Eye (tissue), 1 donor: ENCODE measurements at places on chromosomes 2 and 18.

- no peak for DNase-seq
These were observed 151.1 kb downstream of the MBP start for GRCh38 chr18:76981396-76981968.

GRCh38 chr2:112658301-112658700 lies 12.6 kb downstream of the SLC20A1 start:
- no peak for DNase-seq

DNA sequence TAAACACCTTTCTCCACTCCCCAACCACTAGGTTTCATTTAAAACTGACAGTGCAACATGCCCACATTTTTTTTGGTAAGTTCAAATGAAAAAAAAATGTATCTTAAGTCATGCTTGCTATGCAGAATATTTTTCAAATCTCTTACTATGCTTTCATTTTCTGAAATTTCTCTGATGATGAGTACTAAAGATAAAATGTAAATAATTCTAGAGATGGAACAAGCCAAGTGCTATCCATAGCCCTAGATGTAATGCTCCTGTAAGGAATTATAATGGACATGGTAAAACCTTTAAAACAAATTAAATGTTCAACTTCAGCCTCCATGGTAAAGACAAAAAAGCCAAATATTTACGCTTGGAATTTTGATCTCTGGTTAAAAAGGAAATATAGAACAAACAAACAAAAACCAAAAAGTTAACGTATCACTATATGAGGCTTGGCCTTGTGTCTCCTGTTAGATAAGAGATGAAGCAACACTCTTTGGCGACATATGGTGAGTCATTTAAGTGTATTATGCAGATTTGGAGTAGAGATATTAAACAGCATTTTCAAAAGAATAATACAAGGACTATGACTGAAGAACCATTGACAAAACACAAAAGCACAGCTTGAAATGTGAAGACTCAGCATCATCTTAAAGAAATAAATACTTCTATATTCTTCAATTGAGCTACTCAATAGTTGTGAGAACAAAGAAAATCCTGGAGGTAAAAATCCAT lies 392.0 kb upstream of the LYPD1 start:
- DNase-seq, result no peak

- DNase-seq, result peak; percentile 83
These were observed 7.7 kb upstream of the COL6A3 start for GRCh38 chr2:237421542-237422116.

- no peak for DNase-seq
These were observed 1489.7 kb downstream of the LRP1B start for GRCh38 chr2:140641163-140641562.

DNA sequence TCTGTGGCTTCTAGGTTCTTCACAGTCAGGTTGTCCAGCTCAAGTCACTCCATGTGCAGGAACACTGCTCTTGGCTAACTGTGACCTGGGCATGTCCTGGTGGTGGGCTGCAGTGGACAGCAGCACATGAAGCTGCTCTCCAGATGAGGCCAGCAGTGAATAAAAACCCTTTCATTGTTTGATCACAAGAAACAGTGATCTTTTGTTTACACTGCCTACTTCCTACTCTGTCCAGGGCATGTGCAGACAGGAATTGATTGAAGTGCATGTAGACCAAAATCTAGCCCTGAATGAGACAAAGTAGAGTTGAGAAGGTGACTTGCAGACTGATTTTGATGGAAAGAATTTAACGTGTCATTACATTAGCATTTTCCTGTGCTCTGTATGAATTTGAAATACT lies 34.9 kb downstream of the BCL2L11 start:
- no peak for DNase-seq

DNA sequence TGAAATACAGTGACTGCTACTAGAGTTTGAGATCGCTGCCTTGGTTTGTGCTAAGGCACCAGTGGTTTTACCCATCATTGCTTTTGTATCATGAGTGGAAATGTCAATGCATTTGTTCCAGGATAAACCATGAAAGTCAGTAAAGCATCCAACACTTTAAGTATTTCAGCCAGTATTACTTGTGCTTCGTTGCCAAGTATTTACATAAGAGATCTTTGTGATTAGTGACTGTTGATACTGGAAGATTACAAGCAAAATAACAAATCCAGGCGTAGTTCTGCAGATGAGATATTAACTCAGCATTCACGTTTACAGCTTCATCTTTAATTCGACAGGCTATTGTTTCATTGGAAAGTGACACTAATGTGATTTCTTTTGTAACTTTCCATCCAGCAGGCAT lies 90.3 kb upstream of the B3GNT7 start:
- DNase-seq, result no peak

GRCh38 chr18:33275843-33276242 lies 164.7 kb downstream of the CCDC178 start:
- DNase-seq, result no peak

GRCh38 chr2:189866296-189866695 lies 82.0 kb downstream of the PMS1 start:
- no peak for DNase-seq

DNA sequence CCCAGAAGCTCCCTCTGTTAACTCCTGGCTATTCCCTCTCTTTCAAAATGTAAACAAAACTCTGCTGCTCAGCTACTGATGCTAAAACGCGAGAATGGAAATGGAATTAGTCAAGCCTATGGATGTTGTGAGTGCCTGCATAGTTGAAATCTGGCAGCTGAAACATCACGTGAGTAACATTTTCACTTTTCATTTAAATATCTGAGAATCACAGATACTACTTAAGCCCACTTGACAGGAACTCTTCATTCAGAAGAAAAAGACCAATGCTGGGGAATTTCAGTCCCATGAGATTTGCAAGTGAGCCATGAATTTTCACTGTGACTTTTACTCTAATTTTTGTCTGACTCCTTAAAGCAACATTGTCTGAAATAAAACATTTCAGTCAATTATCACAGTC lies 215.3 kb upstream of the SESTD1 start:
- no peak for DNase-seq

- DNase-seq, result peak; percentile 15
These were observed 336.7 kb downstream of the LPIN1 start for GRCh38 chr2:12083081-12083581.

- DNase-seq, result no peak
These were observed 761 bp upstream of the CHRND start for GRCh38 chr2:232525199-232525598.

DNA sequence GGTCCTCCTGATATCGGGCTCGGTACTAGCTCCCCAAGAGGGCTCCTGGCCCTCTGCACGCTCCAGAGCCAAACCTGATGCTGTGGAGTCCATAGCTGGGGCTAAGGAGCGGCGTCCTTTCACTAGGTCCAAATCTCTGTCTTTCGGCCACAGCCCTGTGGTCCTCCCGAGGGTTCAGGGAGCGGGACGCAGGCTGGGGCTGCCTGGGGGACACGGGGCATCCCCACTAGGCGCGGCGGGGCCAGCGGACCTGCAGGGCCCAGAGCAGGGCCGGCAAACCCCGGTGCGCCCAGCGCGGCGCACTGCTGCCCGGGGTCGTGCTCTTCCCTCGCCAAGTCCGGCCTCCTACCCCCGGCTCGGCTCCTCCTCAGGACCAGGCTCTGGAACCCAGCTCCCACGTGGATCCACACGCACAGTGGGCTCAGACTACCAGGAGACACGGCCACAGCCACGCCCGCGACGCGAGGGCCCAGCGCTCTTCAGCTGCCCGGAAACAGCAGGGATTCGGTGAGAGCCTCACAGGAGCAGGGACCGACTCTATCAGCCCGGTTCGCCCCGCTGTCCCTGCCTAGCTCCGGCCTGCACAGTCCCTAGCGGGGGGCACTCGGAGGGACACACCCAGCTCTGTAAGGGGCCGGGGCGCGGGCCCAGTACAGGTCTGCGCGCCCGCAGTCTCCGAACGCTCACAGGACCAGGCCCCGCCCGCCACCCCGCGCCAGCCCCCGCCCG lies 593 bp downstream of the ZNF514 start:
- DNase-seq, result peak; percentile 82

DNA sequence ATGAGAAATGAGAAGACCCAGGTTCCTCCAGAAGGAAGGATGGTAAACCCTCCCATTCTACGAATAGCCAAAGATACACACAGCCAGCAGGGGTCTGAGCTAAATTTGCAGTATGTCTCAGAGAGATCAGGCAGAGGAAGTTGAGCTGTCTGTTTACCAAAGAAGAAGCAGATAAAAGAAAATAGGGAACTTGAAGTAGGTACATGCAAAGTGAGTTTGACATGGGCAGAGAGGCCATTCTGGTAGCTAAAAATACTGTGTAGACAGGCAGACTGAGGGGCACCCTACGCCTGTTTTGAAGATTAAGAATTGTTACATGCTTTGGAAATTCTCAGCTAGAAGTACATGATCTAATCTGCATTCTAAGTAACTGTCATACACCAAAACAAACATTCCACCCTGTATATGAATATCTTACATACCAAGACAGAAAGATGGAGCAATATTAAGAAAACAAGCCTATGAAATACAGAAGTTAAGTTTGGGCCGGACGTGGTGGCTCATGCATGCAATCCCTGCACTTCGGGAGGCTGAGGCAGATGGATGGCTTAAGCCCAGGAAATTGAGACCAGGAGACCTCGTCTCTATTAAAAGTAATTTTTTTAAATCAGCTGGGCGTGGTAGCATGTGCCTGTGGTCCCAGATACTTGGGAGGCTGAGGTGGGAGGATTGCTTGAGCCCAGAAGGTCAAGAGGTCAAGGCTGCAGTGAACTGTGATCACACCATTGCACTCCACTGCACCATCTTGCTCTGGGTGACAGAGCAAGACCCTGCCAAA lies 157.9 kb downstream of the ANKRD44 start:
- no peak for DNase-seq

DNA sequence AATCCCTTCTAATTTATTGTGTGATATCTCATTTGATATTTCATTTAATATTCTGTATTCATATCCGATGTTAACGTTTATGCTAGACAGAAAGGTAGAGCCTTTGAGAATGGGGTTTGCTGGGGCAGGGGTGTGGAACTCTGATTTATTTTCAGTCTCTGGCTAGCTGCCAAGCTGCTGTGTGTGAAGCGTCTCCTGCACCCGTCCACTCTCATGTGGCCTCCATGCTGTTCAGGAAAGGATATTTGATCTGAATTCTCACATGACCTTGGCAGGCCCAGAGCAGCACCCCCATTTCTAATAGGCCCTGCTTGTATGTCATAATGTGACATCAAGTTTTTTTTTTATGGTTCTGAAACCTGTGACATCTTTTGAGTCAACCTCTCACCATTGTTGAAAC lies 1.6 kb downstream of the IL1R1 start:
- peak; percentile 17 for DNase-seq
